ENCODE measurements at places on chromosomes 6 and 20.

DNA sequence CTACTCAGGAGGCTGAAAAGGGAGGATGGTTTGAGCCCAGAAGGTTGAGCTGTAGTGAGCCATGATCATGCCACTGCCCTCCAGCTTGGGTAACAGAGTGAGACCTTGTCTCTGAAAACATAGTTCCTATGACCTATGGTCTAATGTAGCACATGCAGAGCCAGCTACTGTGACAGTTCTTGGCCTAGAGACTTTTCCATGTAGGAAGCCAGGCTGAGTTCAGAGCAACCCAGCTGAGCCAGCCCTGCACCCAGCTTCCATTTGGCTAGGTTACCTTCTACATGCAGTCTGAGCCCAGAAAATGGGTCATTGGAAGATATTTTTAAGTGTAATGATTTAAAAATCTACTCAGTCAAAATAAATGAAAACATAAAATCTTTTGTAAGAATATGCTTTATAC lies 92.8 kb downstream of the FNDC1 start:
- DNase-seq: no peak

DNA sequence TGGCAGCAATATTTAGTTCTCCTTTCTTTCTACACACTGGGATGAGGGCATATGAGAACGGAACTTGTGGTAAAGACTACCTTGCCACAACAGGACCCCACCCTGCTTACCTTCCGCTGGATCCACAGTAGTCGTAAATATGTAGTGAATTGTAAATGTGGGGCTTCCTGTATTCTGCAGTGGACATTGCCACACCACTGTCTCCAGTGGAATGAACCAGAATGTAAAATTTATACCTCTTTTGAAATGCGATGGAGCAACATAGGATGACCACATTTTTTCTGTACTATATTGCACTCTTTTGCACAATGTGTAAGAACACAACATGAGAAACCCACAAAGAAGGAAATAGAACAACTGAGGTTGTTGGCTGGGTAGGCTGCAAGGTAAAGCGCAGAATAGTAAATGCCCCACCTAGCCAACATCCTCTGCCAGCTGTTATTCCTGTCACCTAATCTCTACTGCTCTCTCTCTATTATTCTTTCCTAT lies 16.1 kb upstream of the RIPOR2 start:
- DNase-seq: no peak

GRCh38 chr6:40588480-40588879 lies 1.3 kb upstream of the LRFN2 start:
- no peak for DNase-seq

DNA sequence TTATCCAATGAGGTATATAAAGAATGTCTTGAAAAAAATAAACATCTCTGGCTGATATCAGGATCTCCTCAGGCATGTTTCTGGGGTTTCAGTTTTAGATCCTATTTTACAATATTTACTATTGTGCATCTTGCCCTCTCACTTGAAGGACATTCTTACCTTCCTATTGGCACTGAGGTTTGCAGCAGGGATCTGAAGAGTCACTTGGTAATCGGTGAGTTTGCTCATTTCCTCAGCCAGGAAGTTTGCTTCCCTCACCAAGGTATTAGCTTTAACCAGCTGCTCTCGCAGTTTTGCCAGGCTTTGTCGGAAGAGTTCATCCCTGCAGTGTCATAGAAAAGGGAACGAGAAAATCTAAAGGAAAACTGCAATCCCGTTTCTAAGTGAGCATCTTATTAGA lies 101.9 kb upstream of the NUP153 start:
- DNase-seq: no peak

GRCh38 chr6:10518557-10519407 lies 2.4 kb upstream of the GCNT2 start:
- DNase-seq: no peak
